ENCODE measurements at places on chromosomes 6 and 20.
A peak's percentile ranks its signal among the peaks of the same experiment; 100 is the strongest.

- DNase-seq, result no peak
These were observed 11.5 kb upstream of the MMP9 start for GRCh38 chr20:45997187-45997586.

GRCh38 chr20:62430866-62431447 is 3.6 kb upstream of the RBBP8NL start:
- no peak for DNase-seq

GRCh38 chr6:16279243-16279642 is 40.9 kb downstream of the GMPR start:
- DNase-seq, result no peak

GRCh38 chr20:1566701-1567100 is 9.2 kb upstream of the SIRPD start:
- DNase-seq, result peak; percentile 8

- no peak for DNase-seq
These were observed 21.3 kb upstream of the SCGN start for GRCh38 chr6:25630508-25631278.

- no peak for DNase-seq
These were observed 7.0 kb downstream of the EMILIN3 start for GRCh38 chr20:41359541-41360011.

GRCh38 chr6:146892283-146892612 is 293.5 kb downstream of the ADGB start:
- DNase-seq, result no peak

GRCh38 chr6:139655783-139656705 is 281.6 kb upstream of the CITED2 start:
- no peak for DNase-seq

- no peak for DNase-seq
These were observed 2.1 kb downstream of the AKAP12 start for GRCh38 chr6:151241853-151242252.

GRCh38 chr6:148501178-148501590 is 158.5 kb downstream of the SASH1 start:
- peak; percentile 76 for DNase-seq

GRCh38 chr6:168956141-168956838 is 297.4 kb downstream of the THBS2 start:
- DNase-seq, result no peak

DNA sequence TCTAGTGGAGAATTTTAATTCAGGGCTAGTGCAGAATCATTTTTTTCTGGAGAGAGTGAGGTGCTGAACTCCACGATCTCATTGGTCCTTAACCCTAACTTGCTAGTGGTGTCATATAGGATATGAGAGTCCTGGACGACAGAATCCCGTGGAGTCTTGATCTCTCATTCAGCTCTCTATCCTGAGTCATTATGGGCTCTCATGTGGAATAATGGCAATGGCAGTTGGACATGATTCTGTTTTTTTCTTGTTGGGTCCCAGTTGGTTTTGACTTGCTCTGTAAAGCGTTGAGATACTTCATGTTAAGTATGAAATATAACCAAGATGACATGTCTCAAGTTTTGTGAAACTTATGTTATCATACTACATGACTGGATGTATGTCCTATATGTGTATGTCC is 6.3 kb upstream of the RNF144B start:
- no peak for DNase-seq

- DNase-seq, result no peak
These were observed 86.7 kb downstream of the TRERF1 start for GRCh38 chr6:42365021-42365420.

DNA sequence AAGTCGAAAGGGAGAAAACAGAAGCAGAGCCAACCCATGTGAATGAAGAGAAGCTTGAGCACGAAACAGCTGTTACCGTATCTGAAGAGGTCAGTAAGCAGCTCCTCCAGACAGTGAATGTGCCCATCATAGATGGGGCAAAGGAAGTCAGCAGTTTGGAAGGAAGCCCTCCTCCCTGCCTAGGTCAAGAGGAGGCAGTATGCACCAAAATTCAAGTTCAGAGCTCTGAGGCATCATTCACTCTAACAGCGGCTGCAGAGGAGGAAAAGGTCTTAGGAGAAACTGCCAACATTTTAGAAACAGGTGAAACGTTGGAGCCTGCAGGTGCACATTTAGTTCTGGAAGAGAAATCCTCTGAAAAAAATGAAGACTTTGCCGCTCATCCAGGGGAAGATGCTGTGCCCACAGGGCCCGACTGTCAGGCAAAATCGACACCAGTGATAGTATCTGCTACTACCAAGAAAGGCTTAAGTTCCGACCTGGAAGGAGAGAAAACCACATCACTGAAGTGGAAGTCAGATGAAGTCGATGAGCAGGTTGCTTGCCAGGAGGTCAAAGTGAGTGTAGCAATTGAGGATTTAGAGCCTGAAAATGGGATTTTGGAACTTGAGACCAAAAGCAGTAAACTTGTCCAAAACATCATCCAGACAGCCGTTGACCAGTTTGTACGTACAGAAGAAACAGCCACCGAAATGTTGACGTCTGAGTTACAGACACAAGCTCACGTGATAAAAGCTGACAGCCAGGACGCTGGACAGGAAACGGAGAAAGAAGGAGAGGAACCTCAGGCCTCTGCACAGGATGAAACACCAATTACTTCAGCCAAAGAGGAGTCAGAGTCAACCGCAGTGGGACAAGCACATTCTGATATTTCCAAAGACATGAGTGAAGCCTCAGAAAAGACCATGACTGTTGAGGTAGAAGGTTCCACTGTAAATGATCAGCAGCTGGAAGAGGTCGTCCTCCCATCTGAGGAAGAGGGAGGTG is 38.7 kb downstream of the ZBTB2 start:
- DNase-seq, result no peak

DNA sequence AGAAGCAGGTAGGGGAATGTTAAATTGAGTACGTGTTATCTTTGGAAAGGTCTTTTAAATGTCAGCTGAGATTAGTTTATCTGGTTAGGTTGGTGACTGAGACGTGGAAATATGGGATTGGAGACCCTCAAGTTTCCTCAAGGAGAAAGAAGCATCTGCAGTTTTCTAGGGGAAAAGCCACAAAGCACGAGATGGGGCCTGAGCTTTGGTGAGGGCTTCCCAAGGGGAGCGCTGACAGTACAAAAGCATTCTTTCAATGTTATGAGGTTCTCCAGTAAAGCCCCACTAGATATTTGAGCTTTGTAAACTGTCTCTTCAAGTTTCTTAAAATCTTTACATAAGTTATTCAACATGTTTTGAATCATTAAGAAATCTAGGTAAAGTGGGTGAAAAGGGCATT is 19.6 kb upstream of the HS3ST5 start:
- DNase-seq, result no peak

GRCh38 chr6:15213838-15214400 is 31.9 kb upstream of the JARID2 start:
- no peak for DNase-seq

DNA sequence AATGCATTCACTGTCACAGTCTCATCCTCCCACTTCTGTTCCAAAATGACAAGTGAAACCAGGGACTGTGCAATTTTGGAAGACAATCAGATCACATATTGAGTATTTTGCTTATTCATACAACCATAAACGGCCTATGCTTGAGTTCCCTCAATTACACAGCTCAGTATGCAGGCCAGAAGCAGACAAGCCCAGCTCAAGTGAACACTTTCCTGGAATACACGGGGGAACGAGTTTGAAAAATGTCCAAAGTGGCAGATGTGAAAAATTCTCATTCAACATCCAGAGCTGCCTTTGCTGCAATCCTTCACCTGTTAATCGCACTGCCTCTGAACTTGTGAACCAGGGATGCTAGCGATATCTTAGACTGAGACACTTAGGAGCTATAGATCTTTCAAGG is 190.2 kb downstream of the COL9A1 start:
- DNase-seq, result no peak

GRCh38 chr6:160344271-160344670 is 3.9 kb upstream of the SLC22A3 start:
- DNase-seq, result no peak

GRCh38 chr6:52597738-52598122 is 20.9 kb upstream of the TRAM2 start:
- DNase-seq, result no peak

DNA sequence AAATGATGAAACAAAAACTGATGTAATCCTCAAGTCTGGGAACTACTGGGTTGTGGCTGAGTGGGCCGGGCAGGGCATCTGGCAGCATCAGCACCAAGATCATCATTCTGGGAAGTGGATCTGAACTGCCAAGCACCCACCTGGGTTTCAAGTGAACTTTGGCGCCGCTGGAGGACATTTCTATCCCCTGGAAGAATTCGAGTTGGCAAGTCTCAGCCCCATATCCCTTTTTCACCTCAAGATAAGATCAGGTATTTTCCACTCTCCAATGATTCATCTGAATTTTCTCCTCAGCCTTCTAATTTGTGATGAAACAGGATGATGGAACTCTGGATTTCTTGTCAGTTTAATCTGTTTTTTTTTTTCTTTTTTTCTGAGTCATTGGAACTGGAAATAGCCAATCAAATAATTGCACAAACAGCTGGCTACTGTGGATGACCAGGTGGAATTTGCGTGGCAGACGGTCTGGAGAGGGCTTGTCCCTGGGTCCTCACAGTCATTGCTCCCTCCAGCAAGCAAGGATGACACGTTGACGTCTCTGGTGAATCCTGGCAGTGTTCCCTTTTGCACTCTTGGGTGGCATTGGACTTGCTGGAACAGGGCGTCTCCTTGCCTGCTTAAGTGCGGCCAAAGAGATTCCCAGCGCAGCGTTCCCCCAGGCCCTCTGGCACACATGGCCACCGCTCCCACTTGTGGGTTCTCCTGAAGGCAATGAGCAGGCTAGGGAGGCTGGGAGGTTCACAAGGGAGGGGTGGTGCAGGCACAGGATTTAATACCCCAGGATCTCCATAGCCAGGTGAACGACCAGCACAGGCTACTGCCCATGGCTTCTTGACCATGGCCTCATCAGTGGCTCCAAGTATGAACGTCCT is 80.4 kb downstream of the DHX35 start:
- DNase-seq, result peak; percentile 33

- no peak for DNase-seq
These were observed 11.6 kb upstream of the MAN1A1 start for GRCh38 chr6:119361209-119361608.

DNA sequence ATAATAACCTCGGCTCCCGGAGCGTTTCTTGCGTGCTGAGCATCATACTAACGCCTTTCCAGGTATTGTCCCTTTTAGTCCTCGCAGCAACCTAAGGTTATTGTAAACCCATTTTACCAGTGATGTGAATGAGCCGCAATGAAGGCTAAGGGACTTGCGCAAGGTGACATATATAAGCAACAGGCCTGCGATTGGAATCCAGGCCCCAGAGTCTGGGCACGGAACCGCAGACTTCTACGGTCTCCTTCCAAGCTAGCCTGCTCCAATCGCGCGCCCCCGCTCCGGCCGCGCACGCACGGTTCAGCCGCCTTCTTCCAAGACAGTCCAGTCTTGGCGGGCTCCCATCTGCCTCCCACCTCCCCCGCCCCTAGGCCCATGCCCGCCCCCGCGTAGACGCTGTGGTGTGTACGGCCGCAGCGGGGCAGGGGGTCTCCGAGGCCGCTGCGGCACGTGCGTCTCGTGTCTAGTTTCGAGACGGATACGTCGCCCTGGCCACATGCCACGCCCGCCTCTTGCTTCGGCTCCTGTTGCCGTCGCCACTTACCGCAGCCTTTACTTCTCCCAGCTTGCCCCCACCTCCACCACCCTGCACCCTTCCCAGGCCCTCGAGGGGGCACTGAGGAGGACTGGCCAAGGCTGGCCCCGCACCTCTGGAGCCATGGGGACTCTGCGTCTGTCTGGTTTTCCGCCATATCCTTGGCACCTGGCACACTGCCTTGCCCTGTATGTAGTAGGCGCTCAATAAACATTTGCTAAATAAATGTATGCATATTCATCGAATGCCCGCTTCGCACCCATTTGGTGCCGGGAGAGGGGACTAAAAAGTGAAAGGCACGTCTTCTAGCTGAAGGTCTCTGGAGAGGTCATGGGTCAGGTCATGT is 855 bp upstream of the GFOD1 start:
- peak; percentile 48 for DNase-seq

DNA sequence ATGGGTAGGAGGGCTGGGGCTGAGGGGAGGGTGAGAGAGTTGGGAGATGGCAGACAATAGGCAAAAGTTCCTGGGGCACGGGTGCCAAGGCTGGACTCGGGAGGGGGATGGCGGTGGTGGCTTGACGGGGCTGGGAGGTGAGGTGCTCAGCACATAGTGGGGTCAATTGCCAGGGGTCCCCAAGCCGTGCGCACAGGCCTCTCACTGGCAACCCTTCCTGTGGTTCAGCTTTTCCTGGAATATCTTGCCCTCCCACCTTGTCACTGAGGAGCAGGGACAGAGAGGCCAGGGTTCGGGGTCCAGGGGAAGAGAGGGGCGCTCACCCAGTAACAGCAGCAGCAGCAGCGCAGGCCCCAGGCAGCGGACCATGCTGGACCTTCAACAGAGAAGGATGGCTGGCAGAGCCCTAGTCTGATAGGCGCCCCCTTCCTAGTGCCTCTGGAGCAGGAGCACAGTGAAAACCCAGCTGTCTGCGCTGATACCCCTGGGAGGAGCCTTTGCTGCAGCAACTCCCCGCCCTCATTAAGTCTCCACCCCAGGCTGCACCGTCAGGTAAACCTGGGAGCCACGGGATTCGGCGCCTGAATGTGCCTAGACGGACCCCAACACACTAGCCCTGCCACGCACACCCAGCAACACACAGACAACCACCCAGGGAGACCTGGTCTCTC is at the start of gene GFRA4:
Gene GFRA4 (minus strand): TSS at position 369 of the 671 bp plus-strand sequence. CDS start 0 bp downstream, at position 369.
- DNase-seq, result no peak

DNA sequence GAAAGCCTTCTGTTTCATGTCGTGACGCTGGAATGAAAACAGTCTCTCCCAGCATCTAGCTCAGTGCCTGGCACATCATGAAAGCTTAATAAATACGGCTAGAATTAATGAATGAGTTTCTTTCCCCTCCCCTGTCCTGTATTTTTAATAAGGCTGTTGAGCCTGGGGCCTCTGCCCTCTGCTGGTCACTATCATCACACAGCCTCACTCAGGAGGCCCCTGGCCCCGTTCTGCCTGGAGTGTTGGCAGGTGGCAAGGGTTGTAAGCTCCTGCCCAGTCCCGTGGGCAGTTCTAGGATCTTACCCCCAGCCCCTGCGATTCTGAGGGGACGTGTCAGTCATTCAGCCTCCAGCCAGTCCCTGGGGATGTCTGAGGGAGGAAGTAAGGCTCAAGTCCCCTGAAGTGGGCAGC is 41.4 kb downstream of the PHACTR3 start:
- DNase-seq, result peak; percentile 44
